NCI-H2081 (cell line): ENCODE measurements at places on chromosomes 7 and 10.

DNA sequence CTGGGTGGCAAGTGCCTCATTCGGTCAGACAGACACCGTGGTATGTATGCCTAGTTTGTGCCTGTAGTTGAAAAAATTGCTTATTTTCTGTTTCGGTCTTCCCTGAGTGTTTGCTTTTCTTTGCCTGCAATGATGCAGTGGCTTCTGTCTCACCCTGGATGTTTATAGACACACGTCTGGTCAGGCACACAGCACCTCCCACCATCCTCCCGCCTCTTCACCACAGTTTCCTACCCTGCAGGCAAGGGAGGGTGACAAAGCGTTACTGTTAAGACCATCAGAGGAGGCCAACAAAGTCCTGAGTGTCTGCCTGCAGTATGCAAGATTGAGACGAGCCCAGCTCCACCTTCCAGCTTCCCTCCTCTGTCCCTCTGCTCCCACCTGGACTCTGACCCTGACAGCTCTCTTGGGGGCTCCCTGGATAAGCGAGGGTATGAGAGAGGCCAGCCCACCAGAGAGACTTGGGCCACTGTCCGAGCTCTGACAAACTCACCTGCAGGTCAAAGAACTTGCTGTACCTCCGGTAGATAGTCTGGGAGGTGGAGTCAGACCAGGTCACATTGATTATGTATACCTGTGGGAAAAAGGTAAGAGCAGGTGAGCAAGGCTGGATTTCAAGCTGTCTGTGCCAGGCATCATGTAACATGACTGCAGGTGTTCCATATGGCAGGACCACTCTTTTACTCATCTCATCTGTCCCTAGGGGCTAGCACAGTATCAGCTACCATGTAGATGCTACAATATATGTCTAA lies 54.4 kb downstream of the SH3PXD2A start:
- no peak for DNase-seq

DNA sequence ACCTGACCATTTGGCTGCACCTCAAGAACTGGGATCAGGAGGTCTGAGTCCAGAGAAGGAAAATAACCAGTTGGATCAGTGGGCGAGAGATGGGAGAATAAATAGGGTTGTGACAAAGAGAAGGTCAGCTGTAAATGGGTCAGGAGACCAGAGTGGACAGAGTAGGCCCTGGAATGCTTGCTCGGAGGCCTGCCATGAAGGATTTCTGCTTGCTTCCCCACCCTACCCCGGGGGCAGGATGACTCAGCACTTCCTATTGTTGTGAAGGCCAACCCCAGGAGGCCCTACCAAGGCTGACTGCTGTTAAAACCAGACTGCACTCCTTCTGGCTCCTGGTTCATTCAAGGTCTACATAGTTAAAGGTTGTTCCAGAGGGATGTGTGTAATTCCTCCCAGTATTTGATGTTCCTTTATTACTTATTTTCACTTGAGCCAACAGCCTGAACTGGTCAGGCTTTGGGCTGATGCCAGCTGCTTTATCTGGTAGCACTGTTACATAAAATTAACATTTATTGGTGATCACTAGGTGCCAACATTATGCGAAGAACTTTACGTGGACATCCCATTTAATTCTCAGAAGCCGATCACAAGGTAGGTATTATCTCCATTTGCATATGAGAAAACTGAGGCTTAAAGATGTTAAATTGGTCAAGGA lies 27.3 kb upstream of the IFRD1 start:
- peak; percentile 23 for DNase-seq

GRCh38 chr7:81158189-81158588 lies 239.3 kb upstream of the SEMA3C start:
- peak; percentile 24 for DNase-seq

GRCh38 chr7:100396421-100396982 lies 23.2 kb downstream of the PILRA start:
- no peak for DNase-seq

GRCh38 chr10:43082746-43083145 lies 5.9 kb downstream of the RET start:
- no peak for DNase-seq

- no peak for DNase-seq
Measured at GRCh38 chr10:787933-788651, 98.6 kb upstream of the DIP2C start.

- peak; percentile 61 for DNase-seq
Measured at GRCh38 chr7:153407291-153408046, 644.7 kb upstream of the DPP6 start.
